ENCODE measurements at places on chromosomes 1 and 21.

DNA sequence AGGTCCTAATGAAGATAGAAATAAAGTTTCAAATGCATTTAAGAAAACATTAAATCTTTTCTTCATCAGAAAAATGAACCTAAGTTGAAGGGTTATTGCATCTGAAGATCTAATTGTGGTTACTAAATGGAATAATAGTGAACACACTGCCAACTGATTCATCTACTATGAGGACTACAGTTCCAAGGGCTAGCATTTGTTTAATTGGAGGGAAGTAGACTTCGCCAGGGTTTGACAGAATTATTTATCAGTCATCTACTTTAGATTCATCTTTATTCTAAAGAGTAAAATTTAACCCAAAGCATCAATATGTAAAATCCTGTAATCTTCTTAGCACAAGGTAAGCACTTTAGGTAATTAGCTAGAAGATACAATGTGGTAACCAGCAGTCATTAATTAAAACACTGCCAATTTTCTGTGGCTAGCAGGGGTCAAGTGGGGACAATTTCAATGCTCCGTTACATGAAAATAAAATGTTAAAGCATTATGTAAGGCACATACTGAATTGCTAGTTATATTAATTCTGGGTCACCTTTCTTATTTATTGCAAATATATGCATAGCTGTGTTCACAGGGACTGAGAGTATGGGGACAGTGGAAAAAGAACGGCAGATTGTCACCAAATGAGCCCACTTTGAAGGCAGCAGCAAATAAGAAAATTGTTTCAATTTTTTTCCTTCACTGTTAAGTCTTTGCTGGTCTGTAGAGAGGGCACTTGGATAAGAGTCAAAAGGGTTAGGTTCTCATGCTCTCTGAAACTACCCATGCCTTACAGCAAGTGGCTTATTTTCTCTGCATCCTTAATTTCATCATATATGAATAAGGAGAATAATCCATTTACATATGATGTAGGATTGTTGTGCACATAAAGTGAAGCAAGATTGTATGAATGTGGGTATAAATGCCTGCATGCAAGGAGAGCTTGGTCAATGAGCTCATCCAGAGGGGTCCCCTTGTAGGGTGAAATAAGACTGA lies 416.0 kb downstream of the PCP4 start:
- no peak for DNase-seq

GRCh38 chr1:30660241-30660640 lies 63.1 kb downstream of the MATN1 start:
- no peak for DNase-seq

DNA sequence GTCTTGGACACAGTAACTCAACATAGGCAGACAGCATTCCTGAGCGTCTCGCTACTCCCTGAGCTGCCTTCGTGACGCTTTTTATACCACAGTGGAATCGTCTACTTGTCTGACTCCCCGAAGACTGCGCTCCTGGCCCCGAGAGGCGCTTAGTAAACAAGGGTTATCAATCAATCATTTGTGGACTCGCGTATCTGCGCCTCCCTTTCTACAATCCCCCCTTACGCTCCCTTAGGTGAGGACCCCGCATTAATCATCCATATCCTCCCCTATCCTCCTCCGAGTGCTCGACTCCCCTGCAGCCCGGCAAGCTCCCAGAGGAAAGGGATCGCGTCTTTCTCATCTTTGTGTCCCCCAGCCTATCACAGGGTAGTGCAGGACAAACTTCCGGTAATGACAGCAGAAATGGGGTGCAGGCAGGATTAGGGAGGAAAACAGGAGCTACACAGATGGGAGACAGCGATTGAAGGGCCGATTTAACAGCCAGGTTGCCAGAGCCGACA lies 522 bp downstream of the TMEM59 start:
- DNase-seq = no peak

- DNase-seq = no peak
Observed at GRCh38 chr1:60279798-60280197, 206.2 kb upstream of the C1orf87 start.

DNA sequence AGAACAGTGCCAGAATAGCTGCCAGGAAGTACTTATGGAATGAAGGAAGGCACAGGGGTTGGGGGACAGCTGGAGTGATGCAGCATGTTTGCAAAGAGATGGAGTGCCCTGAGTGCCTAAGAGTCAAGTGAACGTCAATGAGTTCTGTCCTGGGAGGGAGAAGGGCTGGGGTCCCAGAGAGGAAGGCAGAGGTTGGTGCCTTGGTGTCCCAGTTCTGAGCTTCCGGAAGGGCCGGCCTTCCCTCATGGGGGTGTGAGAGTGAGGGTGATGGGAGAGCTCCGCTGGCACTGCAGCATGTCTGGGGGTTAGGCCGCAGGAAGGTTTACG lies 17.6 kb downstream of the NES start:
- no peak for DNase-seq

GRCh38 chr1:53274026-53274425 lies 35.7 kb upstream of the MAGOH start:
- DNase-seq = no peak

GRCh38 chr1:230201445-230201844 lies 134.4 kb downstream of the GALNT2 start:
- DNase-seq = no peak

- DNase-seq = no peak
Observed at GRCh38 chr1:163875927-163876320, 554.2 kb downstream of the NUF2 start.

DNA sequence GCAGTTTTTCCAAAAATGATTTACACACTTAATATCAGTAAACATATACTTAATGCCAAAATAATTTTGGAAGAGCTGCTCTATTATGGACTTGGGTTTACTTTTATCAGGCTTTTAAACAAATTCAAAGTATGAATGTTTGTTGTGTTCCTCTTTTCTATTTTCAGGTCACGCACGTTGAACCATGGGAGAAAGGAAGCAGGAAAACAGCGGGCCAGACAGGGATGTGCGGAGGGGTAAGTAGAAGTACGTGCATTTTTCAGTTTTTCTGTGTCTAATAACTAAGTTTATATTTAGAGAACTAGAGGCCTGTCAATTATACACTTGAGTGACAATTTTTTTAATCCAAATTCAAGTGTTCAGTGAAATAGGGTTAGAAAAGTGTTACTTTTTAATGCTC lies 3.4 kb downstream of the PRPF38B start:
- no peak for DNase-seq

DNA sequence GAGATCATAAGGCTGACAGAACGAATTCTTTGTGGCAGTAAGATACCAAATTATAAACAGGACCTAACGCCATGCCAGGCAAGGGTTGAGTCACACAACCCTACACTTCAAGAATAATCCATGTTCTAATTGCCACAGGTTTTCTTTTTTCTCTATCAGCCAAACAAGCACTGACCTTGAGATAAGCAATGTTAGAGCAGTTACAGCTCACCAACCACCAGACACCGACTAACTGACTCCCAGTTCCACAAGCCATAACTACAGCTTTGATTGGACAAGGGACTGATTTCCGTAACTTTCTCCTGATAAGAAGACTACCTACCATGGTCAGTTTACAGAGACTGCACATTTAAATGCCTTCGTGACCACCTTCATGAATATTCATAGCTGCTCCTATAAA lies 149.6 kb downstream of the PTPRU start:
- no peak for DNase-seq

DNA sequence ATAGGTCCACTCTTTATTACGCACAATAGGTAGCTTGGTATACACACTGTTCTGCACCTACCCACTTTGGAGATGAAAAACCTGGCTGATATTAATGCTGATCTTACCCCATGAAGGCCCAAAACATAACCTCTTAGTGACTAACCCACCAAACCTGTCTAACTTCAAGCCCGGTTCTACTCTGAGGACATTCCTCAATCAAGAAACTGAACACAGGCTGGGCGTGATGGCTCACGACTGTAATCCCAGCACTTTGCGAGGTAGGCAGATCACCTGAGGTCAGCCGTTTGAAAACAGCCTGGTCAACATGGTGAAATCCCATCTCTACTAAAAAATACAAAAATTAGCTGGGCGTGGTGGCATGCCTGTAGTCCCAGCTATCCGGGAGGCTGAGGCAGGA lies 50.5 kb downstream of the EYA3 start:
- no peak for DNase-seq

DNA sequence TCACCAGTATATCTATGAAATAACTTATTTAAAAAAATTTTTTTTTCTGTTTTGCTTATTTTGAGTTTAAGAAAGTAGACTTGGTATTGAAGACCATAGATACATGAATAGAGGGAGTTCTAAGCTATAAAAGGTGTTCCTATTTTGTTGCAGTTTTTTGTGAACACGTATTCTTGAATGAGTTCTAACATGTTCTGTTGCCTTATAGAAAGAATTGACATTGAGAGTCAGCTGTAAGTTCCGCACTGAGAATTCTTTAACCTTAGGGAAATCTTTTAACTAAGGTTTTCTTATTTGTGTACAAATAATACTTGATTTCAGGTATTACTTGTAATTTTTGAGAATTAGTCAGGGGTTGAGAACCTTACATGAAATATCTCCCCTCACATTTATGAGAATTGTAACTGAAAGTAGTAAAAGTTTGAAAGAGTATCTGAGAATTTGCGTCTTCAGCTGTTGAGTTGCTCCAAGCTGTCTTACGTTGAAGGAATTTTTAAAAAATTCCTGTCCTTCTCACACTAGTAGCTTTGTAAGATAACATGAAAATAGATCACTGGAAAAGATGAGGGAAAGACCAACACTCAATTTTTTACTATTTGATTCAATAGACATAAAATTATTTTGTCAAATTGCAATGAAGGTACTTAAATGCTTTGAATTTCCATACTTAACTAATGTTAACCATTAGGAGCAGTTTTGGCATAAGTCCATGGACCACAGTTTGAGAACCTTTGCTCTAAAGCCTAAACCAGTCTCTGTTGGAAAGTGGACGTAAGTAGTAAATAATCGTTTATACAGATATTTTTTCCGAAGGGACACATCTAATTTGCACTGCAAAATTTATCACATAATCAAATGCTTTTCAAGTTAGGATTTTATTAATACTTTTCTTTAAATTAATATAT lies 3.8 kb downstream of the DR1 start:
- DNase-seq = no peak

GRCh38 chr1:216193839-216194443 lies 229.3 kb downstream of the USH2A start:
- DNase-seq = no peak

GRCh38 chr1:86748622-86749373 lies 44.4 kb downstream of the SH3GLB1 start:
- DNase-seq = no peak

DNA sequence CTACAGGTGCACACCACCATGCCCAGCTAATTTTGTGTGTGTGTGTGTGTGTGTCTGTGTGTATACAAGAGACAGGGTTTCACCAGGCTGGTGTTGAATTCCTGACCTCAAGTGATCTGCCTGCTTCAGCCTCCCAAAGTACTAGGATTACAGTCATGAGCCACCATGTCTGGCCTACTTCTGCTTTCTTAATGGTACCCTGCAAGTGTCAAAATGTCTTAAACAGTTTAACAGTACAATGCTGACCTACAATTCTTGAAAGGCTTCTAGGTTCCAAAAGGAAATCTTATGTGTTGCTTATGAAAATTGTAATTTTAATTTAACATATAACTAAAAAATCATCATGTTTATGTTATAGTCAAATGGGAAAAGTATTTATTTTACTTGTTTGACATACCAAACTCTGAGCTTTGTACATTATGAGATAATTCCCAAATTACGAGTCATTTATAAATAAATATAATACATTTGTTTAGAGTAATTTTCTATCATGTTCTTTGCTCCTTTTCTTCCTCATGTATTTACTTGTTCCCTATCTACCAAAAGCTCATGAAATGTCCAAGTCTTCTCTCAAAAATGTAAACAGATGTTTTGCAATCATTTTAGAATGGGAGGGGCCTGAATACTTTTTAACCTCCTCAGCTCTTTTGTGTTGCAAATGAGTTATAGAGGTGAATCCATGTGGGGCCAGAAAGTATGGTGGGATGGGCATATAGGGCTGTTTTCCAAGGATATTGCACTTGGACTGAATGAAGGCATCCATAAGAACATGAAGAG lies 8.4 kb upstream of the VCAM1 start:
- DNase-seq = no peak

- DNase-seq = no peak
Observed at GRCh38 chr1:205142102-205142469, 20.3 kb upstream of the RBBP5 start.

DNA sequence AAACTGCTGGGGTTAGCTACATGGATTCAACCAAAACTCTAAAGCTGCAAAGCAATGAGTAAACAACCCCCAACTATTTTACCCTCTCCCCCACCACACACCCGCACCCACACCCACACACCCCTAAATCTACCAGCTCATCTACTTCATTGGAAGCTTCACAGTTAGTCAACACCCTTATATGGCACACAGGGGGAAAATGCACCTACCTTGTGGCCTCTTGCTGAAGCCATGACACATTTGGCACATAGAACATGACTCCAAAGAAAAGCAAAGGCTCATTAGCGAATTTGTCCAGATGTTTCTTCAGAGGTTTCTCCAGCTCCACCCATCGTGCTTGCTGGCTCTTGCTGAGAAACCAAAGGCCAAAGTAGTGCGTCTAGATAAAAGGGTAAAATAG lies 99.8 kb downstream of the PTPN14 start:
- DNase-seq = no peak

GRCh38 chr1:21192871-21193270 lies 16.2 kb upstream of the EIF4G3 start:
- DNase-seq = no peak

DNA sequence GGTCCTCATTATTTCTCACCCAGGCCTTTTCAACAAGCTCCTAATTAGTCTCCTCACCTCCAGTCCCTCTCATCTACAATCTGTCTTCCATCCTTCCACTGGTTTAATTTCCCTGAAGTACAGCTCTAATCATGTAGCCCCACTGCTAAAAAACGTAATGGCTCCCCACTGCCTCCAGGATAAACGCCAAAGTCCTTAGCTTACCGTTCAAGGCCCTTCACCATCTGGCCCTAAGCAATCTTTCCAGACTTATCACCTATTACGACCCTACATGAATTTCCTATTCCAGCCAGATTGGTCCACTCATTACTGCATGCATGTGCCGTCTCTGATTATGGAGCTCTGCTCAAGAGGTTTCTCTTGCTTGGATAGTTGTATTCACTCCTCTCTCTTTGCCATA lies 83.1 kb upstream of the DAB1 start:
- no peak for DNase-seq

GRCh38 chr1:13930151-13930550 lies 230.2 kb downstream of the PRDM2 start:
- DNase-seq = no peak

- DNase-seq = no peak
Observed at GRCh38 chr1:229034342-229034741, 236.6 kb upstream of the RAB4A start.

DNA sequence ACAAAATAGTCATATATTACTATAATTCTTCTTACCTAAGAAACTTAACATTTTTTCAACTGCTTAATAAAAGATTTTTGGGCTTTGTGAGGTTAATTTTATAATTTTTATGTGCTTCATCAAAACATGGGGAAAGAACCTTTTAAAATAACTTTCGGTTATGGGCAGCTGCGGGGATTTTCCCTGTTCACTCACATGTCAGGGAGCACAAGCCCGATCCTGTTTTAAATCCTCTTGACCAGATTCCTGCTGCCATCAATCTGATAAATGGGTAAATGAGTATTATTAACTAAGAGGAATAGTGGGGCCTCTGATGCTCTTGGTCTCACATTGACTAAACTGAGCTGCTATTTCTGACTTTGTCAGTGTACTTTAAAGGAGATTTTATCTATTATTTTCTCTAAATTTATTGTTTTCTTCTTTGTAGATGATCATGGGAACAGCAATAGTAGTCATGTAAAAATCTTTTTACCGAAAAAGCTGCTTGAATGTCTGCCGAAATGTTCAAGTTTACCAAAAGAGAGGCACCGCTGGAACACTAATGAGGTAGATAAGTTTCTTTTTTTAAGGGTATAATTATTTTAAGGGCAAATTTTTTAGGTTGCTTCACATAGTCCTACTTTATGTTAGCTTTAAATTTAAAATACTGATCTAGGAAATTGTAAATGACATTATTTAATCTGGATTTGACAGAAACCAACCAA lies 39.6 kb downstream of the CAMTA1 start:
- DNase-seq = no peak
